Activated CD4-positive, CD25-positive, alpha-beta regulatory T cell treated with anti-CD3 and anti-CD28 coated beads, Interleukin-2, amount 50 U/mL, for 24 hours (primary cell): ENCODE measurements at places on chromosomes 13 and 19.

DNA sequence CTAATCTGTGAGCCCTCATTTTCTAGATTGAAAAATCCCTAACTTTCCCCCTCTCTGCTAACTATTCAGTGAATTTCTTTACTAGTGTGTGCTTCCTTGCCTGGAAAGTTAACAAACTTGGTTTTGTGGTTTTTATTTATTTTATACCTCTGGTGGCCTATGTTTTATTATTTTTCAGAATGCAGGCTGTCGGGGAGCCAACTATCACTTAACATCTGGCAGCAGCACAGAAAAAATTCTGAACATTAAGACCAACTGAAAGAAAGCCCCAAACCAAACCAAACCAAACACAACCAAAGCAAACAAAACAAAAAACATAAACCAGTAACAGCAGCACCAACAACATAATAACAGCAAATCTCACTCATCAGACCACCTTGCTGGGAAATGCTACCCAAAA lies 109.0 kb upstream of the KL start:
- no peak for ATAC-seq

- ATAC-seq = no peak
Observed at GRCh38 chr13:61415058-61415721, 459 bp downstream of the PCDH20 start.

DNA sequence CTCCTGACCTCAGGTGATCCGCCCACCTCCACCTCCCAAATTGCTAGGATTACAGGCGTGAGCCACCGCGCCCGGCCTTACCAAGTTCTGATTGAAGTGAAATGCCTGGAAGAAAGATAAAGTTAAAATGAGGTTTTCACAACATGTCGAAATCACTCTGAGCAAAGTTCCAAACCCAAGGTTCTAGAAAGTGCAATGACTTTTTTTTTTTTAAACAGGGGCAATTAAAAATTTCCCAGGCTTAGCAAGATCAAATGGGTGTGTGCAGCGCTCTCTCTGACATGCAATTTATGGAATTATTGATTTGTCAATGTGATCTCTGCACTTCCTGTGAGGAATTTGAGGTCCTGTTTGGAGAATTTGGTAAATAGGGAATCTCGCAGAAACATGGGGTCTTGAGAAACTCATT lies 12.8 kb upstream of the MAP2K2 start:
- ATAC-seq = no peak

GRCh38 chr13:50214514-50214913 lies 199.3 kb downstream of the KCNRG start:
- ATAC-seq = no peak

DNA sequence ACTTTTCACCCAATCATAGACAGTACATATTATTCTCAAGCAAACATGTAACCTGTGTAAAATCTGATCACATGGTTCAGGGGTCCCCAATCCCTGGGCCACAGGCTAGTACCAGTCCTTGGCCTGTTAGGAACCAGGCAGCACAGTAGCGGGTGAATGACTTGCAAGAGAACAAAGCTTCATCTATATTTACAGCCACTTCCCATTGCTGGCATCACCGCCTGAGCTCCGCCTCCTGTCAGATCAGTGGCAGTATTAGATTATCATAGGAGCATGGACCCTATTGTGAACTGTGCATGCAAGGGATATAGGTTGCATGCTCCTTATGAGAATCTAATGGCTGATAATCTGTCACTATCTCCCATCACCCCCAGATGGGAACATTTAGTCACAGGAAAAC lies 133.1 kb downstream of the MAB21L1 start:
- no peak for ATAC-seq

DNA sequence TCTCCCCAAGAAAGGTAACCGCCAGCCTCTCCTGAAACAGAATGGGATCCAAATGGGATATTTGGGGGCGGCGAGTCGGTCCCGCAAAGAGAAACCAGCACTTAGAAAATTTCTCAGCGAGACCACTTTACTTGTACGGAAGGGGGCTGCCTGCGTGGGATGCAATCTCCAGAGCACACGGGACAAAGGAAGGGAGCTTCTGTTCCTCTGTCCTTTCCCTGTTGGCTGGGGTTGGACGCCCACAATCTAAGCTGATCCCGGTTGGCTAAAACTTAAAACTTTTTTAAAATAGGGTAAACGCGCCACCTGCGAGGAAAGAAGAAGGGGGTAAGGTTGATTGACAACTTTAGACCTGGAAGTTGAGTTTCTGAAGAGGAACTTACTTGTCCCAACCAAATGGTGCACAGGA lies 826 bp upstream of the BSG start:
- no peak for ATAC-seq

- ATAC-seq = no peak
Observed at GRCh38 chr13:72849571-72849970, 67.6 kb downstream of the PIBF1 start.

DNA sequence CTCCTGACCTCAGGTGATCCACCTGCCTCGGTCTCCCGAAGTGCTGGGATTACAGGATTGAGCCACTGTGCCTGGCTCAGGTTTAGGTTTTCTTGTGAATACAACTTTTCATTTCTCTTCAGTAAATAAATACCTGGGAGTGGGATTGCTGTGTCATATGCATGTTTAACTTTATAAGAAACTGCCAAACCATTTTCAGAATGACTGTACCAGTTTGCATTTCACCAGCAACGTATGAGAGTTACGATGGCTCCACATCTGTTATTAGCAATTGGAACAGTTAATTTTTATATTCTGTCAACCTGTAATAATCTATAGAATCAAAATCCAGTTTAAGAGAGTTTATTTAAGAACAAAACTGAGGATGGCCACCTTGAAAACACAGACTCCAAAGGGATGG lies 52.2 kb downstream of the TEX26 start:
- no peak for ATAC-seq

DNA sequence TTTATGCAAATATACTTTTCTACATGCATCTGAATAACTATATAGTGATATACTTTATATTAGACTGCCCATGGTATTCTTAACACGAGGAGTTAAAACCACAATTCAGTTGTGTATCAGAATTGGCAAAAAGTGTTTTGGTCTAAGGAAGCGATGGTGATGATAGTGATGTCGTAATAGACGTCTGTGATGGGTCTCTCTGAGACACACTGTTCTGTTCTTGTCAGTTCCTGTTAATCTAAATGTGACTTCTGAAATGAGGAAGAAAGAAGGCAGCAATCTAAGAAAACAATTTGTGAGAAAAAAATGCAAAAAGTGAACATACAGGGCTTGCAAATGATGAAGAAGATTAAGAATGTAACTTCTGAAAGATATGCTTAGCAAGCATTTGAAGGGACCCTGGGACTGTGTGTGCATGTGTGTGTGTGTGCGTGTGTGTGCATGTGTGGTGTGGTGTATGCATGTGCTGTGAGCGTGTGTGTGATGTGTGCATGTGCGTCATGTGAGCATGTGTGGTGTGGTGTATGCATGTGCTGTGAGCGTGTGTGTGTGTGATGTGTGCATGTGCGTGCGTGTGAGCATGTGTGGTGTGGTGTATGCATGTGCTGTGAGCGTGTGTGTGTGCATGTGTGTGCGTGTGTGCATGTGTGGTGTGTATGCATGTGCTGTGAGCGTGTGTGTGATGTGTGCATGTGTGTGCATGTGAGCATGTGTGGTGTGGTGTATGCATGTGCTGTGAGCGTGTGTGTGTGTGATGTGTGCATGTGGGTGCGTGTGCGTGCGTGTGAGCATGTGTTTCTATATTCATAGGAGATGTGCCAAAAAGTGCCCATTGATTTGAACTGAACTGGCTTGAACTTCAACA lies 131.8 kb downstream of the IRS2 start:
- no peak for ATAC-seq

GRCh38 chr13:36131222-36131930 lies at the start of gene DCLK1:
Gene DCLK1 (minus strand): TSS chr13:36131382.
- no peak for ATAC-seq

GRCh38 chr13:31198519-31198918 lies 1.3 kb upstream of the B3GLCT start:
- ATAC-seq = no peak

GRCh38 chr13:54640719-54641118 lies 1612.1 kb downstream of the OLFM4 start:
- ATAC-seq = no peak

GRCh38 chr13:90673746-90674145 lies 673.7 kb upstream of the MIR17HG start:
- no peak for ATAC-seq

DNA sequence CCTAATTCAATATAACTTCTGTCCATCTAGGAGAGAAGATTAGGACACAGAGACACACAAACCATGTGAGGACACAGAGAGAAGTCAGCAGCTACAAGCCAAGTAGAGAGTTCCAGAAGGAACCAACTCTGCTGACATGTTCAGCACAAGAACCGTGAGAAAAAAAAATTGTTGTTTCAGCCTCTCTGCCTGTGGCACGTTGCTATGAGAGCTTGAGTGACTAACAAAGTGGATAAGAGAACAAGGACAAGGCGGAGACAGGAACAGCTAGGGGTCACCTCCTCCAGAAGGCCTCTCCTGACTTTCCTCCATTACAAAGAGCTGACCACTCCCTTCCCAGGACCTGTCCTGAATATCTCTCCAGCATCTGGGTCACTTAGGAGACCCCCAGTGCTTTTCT lies 5.6 kb upstream of the SIGLEC12 start:
- no peak for ATAC-seq

GRCh38 chr13:30567072-30567471 lies 50.6 kb upstream of the USPL1 start:
- no peak for ATAC-seq
